A549 treated with CORT108297 at 1 μM for 4 hours (cell line): ENCODE measurements at places on chromosomes 4 and X. TPM values are rescaled to one million over a fixed set of nuclear protein-coding genes. Genes with fewer than 3 reads are reported as not detected.

The IL15 gene
- 10.1 to 14.3 TPM (median 12.0 TPM) in 5 replicates for total RNA-seq

The PCDH19 gene
- total RNA-seq, result 0.01 to 0.16 TPM (median 0.03 TPM) in 5 replicates

The PNMA6A gene
- 3.6 to 5.8 TPM (median 5.1 TPM) in 5 replicates for total RNA-seq

The SATL1 gene
- not detected in 5 replicates for total RNA-seq

The GSX2 gene
- total RNA-seq, result not detected in 5 replicates

The EGF gene
- 0.14 to 0.77 TPM (median 0.35 TPM) in 5 replicates for total RNA-seq

The TMEM31 gene
- not detected in 5 replicates for total RNA-seq

The AFF2 gene
- not detected in 5 replicates for total RNA-seq

The RAPGEF2 gene
- total RNA-seq, result 10.4 to 14.5 TPM (median 12.9 TPM) in 5 replicates
